ENCODE measurements at places on chromosomes 7 and 10.
A peak's percentile ranks its signal among the peaks of the same experiment; 100 is the strongest.

DNA sequence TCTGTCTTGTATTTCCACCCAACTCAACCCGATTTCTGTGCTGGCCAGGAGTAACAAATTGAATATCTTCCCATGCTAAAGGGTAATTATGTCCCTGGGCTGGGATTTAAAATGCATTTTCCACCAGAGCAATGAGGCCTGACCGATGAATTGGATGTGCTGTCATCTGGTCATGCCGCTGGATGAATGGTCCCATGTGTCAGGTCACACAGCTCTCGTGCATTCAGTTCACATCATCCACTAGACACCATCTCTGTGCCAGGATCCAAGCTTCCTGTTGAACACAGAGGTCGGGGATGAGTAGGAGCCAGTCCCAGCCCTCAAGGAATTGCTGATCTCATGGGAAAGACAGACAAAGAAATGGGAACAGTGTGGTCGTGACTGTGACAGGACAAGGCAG is 200.8 kb downstream of the ADRA2A start:
- no peak for DNase-seq

- no peak for DNase-seq
Measured at GRCh38 chr10:97575127-97575668, 2.6 kb downstream of the ANKRD2 start.

DNA sequence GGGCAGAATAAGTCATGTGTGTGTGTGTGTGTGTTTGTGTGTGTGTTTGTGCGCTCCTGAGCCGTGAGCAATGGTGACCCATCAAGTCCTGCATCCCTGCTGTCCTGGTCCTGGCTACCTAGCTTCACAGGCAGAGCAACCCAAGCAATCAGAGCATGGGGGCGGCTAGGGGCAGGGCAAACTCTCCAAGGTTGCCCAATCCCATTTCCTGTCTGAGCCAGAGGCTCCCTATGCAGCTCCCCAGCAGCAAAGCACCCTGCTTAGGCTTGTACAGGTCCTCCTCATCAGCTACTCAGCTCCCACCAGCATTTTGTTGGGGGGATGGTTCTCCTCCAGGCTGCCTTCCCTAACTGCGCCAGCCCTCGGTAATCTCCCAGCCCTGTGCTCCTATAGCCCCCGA is 31.1 kb upstream of the CRHR2 start:
- no peak for DNase-seq

DNA sequence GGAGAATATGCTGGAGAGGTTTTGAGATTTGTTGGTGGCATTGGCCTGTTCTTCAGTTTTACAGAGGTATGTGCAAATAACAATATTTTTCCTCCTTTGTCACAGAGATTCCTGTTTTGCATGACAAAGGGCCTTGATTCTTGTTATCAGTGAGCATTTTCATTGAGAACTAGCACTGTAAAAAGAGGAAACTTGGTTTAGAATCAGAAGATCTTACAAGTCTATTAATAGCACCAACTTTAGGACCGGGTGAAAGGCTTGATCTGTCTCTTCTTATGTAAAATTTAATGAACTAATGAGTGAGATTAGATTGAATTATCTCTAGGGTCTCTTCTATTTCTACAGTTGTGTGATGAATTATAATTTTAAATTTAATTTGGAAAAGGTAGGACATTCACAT is 25.5 kb downstream of the TSPAN13 start:
- DNase-seq = no peak

DNA sequence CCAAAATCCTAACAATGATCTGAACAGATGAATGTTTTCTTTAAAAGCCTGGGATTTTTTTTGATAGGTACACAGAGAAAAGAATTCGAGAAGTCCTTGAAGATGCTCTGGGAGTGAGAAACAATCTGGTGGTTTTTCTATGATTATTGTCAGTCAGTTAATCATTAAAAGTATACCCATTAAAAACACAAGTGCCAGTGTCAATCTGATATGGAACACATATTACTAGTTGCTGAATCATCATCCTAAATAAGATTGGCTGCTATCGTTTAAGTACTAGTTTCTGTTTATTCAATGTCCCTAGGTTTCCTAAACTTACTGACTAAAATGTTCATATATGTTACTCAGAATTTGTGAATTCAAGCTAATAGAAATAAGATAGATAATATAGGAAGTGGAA is 16.1 kb downstream of the COL28A1 start:
- DNase-seq = no peak

GRCh38 chr7:106644999-106645398 is 16.0 kb downstream of the CCDC71L start:
- DNase-seq = no peak

DNA sequence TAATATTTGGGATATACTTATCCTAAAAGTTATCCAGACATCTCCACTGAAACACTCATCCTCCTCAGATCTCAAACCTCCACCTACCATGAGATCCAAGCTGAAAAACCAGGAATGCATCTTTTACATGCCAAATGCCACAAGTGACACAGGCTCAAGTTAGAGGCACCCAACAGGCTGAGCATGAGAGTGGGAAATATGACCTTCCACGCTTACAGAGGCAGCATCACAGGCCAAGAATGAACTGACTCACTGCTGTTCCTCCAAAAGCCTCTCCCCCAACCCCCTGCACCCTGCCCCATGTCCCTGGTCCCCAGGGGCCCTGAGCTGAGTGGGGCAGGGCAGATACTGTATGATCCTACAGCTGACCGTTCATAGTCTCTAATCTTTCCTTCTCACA is 4.8 kb upstream of the MTPAP start:
- DNase-seq = no peak

GRCh38 chr10:34045571-34046190 is 711.2 kb upstream of the NRP1 start:
- no peak for DNase-seq

GRCh38 chr10:845526-845925 is 86.0 kb downstream of the LARP4B start:
- DNase-seq = no peak

GRCh38 chr10:22992621-22993020 is 64.8 kb downstream of the ARMC3 start:
- DNase-seq = no peak

DNA sequence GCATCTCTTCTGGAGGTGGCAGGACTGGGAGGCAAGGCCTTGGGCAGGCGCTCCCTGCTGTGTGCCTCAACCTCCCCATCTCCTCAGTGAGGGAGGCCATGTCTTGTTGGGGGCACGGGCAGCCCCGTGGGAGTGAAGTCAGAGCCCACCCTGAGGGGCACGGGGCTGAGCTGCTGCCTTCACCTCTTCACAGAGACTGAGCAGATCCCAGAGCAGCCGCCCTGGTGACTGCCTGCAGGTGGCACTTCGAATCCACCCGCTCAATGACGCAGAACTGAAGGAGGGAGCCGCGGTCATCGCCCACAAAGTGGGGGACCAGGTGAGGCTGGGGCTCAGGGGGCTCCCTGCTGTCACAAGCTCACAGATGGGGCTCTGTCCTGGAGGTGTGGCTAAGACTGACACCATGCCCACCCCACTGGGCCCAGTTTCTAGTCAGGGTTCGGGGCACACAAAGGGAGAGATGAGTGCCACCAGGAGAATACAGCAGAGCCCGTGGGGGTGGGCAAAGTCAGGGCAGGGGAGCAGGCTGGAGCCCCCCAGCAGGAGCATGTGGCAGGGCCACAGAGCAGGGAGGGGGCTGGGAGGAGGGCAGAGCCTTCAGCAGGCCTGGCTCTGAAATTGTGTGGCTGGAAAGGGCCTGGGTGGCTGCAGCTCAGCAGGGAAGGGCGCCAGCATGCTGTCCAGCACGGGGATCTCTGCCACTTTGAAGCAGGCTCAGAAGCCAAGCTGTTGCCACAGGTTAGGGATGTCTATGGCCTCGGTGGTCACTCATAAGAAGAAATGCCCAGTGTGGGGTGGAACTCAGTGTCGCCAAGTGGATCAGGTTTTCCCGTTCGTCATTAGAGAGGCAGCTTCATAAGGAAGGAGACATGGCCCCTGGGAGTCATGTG is 18.8 kb upstream of the CHST12 start:
- DNase-seq = no peak

DNA sequence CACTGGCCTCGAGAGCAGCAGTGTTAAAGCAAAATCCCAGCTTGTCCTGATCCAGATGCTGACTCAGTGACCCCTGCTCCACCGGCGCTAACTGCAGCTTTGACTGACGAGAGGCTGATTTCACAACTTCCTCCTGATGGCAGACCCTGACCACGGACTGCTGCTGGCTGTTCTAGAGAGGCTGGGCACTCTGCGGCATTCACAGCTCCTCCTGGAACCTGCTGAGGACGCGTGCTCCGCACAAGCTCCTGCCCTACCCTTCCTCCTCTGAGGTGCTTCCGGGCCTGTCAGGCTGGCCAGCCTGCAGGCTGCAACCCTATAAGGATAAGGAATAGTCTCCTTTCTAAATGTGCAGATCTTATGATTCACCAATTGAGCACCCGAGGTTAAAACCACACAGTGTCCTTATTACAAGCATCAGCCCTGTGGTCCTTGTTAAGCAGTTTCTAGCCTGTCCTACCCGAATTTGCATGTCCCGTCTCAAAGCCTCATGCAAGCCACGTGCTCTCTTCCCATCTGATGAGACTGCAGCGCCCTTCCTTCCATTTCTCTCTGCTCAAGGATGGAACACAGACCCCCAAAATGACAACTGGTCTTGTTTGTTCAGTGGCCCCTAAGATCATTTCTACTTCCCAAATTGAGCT is 35.5 kb upstream of the NCAPG2 start:
- DNase-seq = no peak

- DNase-seq = no peak
Measured at GRCh38 chr10:28177944-28178637, 124.8 kb downstream of the MPP7 start.

- DNase-seq = no peak
Measured at GRCh38 chr7:31687024-31687748, at the start of gene PPP1R17. Gene PPP1R17 (plus strand): TSS chr7:31687215. CDS start chr7:31692442, 5,227 bp downstream.

GRCh38 chr7:28722684-28723083 is 235.4 kb downstream of the TRIL start:
- no peak for DNase-seq

DNA sequence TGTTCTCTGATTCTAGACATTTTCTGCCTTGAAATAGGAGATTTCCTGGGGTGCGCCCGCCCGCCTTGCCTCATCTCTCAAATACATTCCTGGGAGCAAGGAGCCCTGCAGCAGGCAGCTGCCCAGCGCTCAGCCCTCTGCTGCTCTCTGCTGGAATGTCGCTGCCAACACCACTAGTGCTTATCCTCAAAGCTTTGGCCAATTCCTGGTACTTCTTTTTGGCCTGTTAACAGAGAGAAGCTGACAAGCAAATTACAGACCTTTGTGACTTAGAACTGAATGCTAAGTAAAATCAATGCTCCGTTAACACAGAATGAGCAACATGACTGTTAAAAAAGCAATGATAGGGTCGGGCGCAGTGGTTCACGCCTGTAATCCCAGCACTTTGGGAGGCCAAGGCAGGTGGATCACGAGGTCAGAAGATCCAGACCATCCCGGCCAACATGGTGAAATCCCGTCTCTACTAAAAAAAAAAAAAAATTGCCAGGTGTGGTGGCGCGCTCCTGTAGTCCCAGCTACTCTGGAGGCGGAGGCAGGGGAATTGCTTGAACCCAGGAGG is 41.9 kb upstream of the SYPL1 start:
- DNase-seq = peak; percentile 52

- DNase-seq = no peak
Measured at GRCh38 chr7:28509251-28510025, 97.1 kb downstream of the CREB5 start.

GRCh38 chr7:90758933-90759562 is 162.9 kb downstream of the CDK14 start:
- no peak for DNase-seq

DNA sequence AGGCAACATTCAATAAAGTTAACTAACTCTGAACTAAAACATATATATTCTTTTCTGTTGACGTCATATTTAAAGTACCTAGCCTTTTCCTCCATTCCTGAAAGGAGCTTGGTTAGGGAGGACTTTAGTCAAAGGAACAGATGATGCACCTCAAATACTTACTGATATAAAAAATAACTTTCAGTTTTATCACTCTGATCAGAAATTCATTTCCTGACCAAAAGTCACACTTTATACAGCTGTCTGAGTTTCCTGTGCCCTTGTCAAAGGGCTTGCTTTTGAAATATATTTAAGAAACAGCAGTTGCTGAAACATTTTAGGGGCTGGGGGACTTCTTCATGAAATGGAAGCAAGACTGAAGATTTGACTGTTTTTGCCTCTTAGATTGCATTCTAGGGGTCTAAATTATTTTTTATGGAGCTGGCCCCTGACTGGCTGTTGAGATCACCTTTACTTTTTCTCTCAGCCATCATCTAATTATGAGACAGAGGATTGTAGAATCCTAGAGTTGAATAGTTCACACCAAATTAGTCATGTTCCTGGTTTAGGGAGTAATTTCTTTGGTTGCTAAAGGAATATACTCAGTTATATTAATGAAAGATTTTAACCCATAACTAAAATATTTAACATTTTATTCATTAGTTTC is 46.6 kb downstream of the GLCCI1 start:
- DNase-seq = no peak

- no peak for DNase-seq
Measured at GRCh38 chr7:151346-152050, 40.9 kb upstream of the FAM20C start.

GRCh38 chr7:44348851-44349781 is 23.7 kb upstream of the CAMK2B start:
- no peak for DNase-seq

DNA sequence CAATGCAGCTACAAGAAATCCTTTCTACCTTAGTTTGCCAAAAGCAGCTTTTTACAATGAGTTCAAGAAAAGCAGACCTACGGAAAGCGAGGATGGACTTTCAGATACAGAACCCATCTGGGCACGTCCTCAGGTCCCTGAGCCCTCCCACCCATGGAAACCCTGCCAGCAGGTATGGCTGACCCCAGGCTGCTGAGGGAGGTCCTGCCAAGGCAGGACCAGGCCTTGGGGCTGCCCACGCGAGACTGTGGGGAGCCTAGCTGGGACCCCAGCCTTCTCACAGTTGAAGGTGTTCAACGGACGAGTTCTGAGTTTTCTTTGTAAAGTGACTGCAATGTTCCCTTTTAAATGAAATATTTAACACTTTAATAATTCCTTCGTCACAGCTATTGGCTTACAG is 245.0 kb downstream of the MGMT start:
- no peak for DNase-seq

DNA sequence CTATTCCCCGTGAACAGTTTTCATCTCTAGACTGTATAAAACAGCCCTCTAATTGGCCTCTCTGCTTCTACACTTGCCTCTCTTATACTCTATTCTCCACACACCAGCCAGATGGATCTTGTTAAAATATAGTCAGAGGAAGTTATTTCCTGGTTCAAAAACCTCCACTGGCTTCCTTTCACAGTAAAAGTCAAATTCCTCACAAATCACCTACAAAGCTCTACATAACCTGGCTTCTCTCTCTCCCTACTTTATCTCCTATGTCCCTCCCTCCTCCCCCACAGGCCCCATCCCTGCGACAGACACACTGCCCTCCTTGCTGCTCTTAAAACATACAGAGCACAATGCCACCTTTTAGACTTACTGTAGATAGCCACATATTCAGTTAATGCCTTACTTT is 60.1 kb downstream of the TPK1 start:
- no peak for DNase-seq

DNA sequence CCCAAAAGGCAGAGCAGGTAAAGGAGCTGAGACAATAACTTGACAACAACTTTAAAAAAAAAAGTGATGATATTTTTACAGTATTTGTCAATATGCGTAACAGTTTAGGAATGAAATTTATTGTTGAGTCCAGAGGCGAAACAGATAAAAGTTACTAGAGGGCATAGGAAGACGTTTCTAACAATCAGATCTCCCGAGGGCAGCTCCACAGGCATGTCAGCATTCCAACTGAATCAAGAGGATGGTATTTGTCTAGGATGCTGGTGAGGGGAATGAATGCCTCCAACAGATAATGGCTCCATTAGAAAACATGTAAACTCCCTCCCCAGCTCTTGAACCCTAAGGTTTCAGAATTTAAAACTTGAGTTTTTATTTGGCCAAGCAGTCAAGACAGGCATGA is 733.9 kb upstream of the SORCS1 start:
- DNase-seq = no peak
